ENCODE measurements at places on chromosomes 16 and 17.

GRCh38 chr17:78276098-78276887 lies 44.9 kb downstream of the TMEM235 start:
- no peak for DNase-seq

DNA sequence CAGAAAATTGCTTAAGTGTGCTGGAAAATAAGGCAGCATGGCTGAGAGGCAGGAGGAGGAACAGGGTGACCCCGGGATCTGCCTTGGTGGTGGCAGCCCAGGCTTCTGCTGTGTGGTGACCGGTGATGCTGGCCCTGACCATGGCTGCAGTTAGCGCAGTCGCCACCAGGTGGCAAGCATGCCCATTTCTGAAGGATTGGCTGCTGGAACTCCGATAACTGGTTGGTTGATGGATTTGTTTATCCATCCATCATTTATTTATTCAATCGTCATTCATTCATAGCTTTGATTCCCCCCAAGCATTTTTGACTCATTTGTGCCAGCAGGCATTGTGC lies 29.1 kb upstream of the ITGA3 start:
- peak; percentile 87 for DNase-seq

DNA sequence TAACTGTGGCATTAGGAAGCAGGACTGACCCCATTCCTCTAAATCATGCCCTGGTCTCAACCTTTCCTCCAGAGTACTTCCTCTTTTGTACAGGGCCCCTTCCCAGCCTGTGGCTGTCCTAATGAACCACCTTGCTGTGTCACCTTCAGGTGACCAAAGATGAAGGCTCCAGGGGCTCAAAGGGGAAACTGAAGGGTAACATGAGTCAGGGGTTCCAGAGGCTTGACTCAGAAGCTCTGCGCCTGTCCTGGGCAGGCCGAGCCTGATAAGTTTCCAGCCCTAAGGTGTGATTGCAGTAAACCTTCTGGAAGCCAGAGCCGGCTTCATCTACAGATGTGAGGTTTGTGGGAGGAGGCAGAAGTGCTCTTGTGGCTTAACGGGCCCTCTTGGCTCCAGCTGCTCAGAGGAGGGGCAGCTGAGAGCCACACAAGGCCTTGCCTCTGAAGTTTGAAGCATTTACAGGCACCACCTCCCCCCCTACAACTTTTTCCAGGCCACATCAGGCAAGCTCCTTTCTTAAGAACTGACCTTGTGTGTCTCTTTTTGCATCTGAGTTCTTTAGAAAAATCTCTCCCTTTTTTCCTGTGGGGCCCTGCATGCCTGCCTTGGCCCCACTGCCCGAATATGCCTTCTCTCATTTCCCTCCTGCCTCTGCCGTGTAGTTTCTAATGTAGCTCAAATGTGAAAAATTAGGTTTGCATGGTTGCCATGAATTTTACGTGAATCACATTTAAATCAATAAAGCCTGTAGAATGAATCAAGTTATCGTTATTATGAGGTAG lies 149.9 kb downstream of the CLEC16A start:
- DNase-seq, result peak; percentile 36

DNA sequence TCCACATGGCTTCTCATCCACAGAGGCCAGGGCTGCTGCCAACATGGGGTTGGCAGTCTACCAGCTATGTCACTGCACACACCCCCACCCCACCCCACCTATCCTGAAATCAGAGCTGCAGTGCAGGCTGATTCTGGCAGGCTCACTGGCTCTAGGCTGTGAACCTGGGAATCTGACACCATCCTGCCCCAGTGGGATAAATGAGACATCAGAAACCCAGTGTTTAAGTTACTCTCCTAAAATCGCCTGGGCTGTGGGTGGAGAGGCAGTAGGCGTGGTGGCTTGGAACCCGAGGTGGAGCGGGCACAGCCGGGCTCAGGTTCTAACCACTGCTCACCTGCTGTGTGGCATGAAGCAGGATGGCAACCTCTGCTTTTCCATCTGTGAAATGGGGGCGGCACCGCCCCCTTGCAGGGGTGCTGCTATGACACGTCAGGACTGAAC lies 5.6 kb downstream of the SLC38A8 start:
- DNase-seq, result no peak

- DNase-seq, result no peak
Measured at GRCh38 chr17:47297661-47298400, 25.9 kb upstream of the EFCAB13 start.

DNA sequence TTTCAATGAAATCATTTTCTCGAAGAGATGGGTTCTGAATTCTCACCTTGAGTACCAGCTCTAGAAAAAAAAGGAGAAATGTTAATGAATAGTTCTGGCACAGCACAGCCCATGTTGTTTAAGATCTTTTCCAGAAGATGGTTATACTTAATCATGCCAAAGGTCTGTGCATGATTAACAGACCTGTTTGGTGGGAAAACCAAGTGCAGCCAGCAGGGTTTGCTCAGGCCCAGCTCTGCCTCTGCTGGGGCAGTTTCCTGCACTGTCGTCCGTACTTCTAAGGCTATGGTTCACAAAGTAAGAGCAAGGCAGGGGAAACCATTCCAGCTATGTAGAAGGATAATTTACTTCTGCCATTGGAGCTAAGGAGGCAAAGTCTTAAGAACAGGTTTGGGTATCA lies 10.7 kb downstream of the ANKRD40 start:
- no peak for DNase-seq

GRCh38 chr17:19943026-19943425 lies 34.6 kb downstream of the AKAP10 start:
- DNase-seq, result no peak

DNA sequence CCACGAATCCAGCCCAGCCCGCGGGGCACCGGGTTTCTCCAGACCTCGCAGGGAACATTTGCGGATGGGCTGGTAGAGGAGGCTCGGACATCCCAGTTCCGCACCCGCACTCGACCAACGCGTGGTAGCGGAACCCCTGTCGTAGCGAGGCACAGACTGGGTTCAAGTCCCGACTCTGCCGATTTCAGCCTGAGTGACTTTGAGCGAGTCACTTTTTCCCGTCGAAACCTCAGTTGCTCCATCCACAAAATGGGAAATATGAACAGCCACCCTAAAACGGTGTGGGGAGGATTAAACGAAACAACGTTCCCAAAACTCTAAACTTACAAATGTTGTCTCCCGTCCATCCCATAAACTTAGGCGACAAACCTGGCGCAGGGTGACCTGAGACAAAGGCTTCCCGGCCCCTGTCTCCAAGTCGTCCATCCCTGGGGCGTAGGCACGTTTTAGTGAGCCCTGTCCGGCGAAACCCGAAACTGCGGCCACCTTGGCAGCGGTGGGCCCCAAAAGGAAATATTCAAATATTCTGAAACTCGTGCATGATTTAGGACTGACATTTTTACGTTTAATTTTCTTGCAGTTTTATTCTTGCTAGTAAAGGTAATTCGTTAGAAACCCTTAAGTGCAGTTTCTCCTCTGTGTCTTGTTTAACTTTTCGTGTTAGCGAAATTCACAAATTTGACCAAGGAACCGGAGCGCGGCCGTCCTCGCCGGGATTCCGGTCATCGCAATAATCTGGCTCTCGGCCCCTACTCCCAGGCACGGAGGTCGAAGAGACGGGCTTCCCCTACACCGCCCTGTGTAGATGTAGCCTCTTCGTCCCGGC lies 1.9 kb upstream of the MLLT6 start:
- no peak for DNase-seq

- no peak for DNase-seq
Measured at GRCh38 chr16:9840761-9841665, 341.2 kb downstream of the GRIN2A start.

GRCh38 chr17:66682283-66682682 lies 152.6 kb upstream of the CACNG5 start:
- no peak for DNase-seq

DNA sequence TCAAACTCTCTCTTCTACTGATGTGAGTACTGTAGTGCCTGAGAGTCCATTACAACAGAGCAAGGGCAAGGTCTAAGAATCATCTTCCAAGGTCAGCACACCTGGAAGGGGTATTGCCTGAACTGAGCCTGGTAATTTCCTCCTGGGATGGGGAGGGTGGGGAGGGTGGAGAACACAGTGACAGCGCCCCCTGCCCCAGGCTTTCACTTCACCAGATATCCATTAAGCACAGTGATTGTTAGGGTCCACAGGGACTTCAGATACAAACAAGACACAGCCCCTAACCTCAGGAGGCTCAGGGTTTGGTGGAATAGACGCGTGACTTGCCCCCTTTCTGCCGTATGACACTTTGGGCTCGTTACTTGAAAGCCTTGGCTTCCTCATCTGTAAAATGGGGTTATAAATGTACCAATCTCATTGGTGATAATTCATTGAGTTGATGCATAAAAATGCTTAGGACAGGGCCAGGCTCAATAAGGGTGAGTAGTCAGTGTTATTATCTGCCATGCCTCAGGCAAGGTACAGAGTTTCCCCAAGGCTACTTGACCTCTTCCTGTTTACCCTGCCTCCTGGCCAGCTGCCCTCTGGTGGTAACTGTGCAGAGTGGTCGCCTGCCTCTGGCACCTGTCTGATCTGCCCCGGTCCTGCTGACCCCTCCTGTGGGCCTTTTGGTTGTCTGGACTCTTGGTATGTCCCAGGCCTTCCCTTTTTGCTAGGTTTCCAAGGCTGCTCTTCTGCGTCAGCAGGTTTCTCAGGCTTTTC lies 13.1 kb upstream of the BRD7 start:
- DNase-seq, result no peak

All from CD4-positive, alpha-beta T cell treated with Interleukin-17A for 4 hours (primary cell).